HFFc6 (cell line): ENCODE measurements at places on chromosomes 5 and 9. TPM values are rescaled to one million over a fixed set of nuclear protein-coding genes. Genes with fewer than 3 reads are reported as not detected.

The GTF2H2 gene
- 16.3 to 20.6 TPM (median 16.8 TPM) in 3 replicates for total RNA-seq

The TMC1 gene
- 0.36 to 0.99 TPM (median 0.41 TPM) in 3 replicates for total RNA-seq

The ADCY2 gene
- not detected in 3 replicates for total RNA-seq

The NFIB gene
- 0.84 to 4.1 TPM (median 0.97 TPM) in 3 replicates for total RNA-seq

The UBE2QL1 gene
- not detected in 3 replicates for total RNA-seq

The DROSHA gene
- 67.6 to 74.2 TPM (median 69.2 TPM) in 3 replicates for total RNA-seq

The PURA gene
- total RNA-seq: 22.7 to 26.2 TPM (median 22.7 TPM) in 3 replicates

The MOB3B gene
- total RNA-seq: not detected in 3 replicates

The TESK1 gene
- 25.4 to 32.6 TPM (median 30.6 TPM) in 3 replicates for total RNA-seq

The LEAP2 gene
- 0.15 to 0.43 TPM (median 0.15 TPM) in 3 replicates for total RNA-seq

The MELK gene
- total RNA-seq: 19.7 to 40.5 TPM (median 34.3 TPM) in 3 replicates

The DOCK2 gene
- total RNA-seq: 2.1 and 4.4 TPM in 2 replicates

The IGFBPL1 gene
- total RNA-seq: not detected in 3 replicates

The IRX2 gene
- total RNA-seq: 2.8 and 5.1 TPM in 2 replicates

- no peak for DNase-seq
These were observed 140.1 kb downstream of the KDM4C start for GRCh38 chr9:6897898-6898302.

DNA sequence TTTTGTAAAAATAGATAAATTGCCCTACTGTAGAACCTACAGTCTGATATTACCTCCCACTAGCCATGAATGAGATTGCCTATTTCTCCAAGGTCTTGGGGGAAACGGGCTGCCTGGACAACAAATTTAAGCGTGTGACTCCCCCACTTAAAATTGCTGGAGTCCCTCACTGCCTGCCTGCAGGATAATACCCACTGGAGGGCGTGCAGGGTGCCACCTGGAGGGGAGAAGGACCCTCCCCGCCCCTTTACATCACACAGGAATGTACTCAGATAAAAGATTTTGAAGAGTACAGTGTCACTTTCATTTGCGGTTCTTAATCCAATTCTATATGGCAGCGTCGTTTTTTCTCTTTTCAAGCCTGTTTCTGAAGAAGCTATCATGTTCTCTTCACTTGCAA, 6.2 kb upstream of the TRIM7 start:
- DNase-seq: no peak

- DNase-seq: no peak
These were observed 35.6 kb downstream of the SKIC3 start for GRCh38 chr5:95519151-95519550.

DNA sequence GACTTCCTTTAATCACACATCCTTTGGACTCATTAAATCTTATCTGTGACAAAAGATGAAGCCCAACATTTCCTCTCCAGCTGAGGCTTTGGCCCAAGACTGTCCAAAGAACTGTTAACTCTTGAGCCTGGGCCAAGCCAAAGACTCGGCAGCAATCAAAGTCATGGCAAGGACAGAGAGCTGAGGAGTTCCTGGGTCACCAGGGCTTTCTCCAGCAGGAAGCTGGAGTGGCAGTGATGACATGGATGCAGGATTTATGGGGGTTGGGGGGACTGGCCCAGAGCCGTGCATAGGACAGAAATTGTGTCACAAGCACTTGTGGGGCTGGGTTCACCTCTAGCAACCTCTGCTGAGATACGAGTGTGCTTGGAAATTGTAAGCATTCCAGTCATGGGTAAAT, 440.3 kb downstream of the PLK2 start:
- DNase-seq: no peak

DNA sequence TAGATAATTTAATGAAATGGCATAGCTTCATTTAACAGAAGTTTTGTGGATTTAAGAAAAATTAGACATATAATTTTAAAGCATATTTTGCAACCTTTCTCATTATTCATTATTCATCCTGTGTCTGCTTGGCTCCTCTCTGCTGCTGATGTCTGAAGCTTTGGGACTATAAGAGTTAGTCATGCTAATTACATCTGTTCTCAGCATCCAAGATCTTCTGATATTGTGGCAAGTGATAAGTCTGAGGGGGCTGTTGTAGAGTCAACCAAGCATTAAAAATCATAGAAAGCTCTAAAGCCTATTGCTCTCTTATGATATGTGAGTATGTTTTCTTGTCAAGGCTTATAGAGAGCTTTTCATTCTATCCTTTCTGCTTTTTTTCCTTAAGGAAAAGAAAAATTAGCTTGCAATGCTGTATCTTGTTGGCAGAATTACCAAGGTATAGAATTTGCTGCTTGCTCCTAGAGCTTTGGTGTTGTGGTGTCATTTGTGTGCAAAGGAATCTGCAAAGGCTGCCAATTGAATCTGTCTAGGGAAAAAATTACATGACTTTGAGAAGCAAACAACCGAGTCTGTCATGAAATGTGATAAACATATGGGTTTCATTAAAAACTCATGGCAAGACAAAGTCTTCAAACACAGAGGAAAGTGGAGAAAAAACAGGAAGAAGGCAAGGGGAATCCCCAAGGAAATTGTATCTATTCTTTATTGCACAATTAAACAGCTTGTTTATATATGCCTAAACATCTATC, 156.1 kb upstream of the DAB2 start:
- DNase-seq: peak; percentile 18

DNA sequence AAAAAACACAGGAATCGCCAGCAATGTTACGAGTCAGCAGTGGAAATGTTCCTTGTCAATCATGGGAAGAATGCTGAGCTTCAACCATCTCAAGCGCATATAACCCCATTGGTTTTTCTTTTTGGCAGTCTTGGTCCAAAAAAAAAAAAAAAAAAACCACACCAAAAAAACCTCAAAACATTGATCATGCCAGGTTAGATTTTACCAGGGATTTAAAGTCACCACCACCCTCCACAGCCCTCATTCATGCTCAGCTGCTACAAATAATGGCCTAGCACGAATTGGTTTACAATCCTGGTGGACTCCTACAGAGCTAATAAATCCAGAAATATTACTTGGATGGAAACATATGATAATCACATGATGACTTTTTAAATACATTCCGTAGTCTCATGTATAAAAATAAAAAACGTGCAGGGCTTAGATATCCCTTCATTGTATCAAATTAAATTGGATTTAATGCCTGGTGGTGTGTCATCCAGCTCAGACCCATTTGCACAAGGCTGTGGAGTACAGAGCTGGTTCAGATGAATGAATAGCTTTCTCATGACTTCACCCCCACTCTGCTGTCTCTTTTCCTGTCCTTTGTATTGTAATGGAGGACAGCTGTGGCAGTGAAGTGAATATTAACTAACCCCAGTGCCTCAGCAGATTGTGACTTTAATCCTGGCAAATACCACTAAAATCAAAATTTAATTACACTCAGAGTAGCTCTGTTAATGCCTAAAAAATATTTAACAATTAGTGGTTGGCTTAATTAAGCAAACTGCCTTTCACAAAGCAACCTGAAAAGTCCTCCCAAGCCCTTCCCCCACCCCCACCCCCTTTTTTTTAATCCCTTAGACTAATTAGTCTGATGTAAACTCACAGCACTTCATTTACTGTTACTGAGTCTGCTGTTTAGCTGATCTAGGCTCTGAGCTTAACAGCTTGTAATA, 626.5 kb upstream of the ZNF608 start:
- peak; percentile 27 for DNase-seq

DNA sequence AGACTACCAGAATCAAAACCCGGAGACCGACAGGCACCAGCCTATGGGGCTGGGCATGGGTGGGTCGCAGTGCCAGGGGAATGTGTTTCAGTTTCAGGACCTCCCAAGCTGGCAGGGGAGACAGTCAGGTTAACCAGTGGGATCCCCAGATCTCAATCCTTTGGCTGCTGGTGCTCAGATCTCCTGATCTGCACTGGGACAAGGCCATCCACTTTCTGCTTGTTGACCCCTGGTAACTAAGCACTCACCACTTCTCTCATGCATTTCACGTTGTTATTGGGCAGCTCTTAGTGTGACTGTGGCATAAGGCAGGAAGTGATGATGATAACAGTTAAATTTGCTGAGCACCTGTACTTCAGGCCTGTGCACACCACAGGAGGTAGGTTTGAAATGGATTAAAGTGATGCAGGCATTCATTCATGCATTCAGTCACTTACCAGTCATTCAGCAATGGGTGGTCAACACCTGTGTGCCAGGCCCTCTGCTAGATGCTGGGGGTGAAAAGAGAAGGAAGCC, 42.1 kb upstream of the STXBP1 start:
- DNase-seq: no peak

GRCh38 chr5:1175015-1175414, 26.4 kb upstream of the SLC6A19 start:
- no peak for DNase-seq

GRCh38 chr5:6393596-6394194, 15.3 kb upstream of the MED10 start:
- no peak for DNase-seq

DNA sequence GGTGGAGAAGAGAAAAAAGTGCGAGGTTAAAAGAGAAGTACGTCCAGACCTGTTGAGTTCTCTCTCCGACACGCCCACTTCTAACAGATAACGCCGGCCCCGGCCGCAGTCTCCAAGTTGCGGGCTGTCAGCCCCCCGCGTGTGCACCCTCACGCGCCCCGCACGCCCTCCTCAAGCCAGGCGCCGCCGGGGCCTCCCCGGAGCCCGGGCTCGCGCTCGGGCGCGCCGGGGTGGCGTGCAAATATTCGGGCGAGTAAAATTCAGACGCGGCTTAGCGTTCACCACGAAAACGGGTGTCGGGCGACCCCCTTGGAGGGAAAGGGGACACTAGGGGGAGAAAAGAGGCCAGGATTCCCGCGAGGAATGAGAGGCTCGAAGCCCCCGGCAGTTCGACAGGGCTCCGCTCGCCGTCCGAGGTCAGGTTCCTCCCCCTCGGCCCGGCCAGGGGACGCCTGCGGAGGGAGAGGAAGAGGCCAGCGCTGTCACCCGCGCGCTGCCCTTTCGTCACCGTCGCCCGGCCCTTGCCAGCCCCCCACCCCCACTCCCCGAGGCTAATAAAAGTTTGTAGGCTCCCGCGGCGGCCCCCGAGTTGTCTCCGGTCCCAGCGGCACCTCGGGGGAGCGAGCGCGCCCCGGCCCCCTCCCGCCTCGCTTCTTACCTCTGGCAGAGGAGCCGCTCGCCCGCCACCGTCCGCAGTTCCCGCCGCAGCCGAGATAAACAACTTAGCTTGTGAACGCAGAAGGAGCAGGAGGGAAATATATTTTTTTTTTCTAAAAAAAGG, 743 bp downstream of the NR3C1 start:
- DNase-seq: peak; percentile 41

- no peak for DNase-seq
These were observed 83.6 kb downstream of the ANKH start for GRCh38 chr5:14787801-14788579.

- DNase-seq: no peak
These were observed 4.4 kb downstream of the ABL1 start for GRCh38 chr9:130839132-130840111.
